ENCODE measurements at places on chromosomes 2 and 18.

- no peak for DNase-seq
Observed at GRCh38 chr2:40760071-40760666, 308.3 kb upstream of the SLC8A1 start.

DNA sequence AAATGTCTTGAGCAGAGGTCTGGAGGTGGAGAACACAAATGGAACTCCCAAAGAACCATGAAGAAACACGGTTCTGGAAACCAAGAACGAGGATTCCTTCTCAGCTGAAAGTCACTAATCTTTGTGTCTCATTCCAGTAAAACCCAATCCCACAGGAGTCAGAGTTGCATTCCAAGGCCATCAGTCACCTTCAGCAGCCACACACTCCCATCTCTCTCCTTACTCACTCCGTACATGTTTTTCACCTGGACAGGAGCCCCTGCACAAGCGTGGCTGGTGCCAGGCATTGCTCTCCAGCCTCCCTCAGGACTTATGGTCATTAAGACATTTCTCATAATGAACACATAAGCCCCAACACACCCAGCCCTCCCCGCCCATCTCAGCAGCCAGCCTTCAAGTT lies 175.4 kb upstream of the SIX2 start:
- no peak for DNase-seq

GRCh38 chr18:62366992-62367391 lies 41.9 kb downstream of the TNFRSF11A start:
- no peak for DNase-seq

DNA sequence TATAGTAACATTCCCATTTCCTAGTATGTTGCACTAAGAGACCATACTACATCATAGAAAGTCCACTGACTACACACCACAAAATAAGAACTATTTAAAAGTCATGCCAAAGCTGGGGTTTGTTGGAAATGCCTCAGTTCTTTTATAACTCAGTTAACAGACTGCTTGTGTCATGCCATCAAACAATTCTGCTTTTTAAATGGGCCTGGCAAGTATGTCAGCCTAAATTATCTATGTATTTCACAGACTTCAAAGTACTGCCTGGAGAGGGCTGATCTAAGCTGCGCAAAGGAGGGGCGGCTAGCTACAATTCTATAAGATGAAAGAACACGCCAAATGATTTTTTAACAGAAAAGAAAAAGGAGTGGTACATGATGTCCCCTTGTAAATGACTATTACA lies 49.6 kb downstream of the FARSB start:
- DNase-seq, result no peak

GRCh38 chr2:173044686-173045085 lies 31.0 kb upstream of the MAP3K20 start:
- DNase-seq, result no peak

GRCh38 chr2:20223407-20224163 lies 1.3 kb downstream of the SDC1 start:
- DNase-seq, result no peak

DNA sequence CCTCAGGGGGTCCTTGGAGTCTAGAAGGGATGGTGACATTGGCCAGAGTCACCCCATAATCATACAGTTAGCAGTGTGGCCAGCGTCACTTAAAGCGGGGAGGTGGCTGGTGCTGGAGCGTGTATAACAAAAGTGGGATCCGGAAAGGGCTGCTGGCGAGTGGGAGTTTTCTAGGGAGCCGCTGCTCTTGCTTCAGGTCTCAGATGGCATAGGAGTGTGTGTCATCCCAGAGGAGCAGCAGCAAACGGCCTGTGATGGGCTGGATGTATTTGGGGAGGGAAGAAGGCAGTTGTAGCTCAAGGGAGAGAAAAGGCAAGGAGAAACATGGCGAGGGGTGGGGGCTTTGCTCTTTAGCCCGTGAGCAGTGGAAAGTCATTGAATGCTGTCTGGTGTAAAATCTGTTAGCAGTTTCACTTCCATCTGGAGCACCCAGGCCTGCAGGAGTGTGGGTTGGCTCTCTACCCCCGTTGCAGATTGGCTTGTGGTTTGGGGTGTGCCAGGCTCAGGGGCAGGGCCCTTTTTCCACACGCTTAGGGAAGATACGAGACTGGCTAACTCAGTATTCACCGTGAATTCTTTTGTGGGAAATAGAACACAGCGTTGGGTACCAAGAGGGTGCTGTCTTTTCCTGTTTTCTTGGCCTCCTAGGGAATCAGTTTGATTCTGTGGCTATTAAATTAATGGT lies 120.5 kb downstream of the AGAP1 start:
- no peak for DNase-seq

DNA sequence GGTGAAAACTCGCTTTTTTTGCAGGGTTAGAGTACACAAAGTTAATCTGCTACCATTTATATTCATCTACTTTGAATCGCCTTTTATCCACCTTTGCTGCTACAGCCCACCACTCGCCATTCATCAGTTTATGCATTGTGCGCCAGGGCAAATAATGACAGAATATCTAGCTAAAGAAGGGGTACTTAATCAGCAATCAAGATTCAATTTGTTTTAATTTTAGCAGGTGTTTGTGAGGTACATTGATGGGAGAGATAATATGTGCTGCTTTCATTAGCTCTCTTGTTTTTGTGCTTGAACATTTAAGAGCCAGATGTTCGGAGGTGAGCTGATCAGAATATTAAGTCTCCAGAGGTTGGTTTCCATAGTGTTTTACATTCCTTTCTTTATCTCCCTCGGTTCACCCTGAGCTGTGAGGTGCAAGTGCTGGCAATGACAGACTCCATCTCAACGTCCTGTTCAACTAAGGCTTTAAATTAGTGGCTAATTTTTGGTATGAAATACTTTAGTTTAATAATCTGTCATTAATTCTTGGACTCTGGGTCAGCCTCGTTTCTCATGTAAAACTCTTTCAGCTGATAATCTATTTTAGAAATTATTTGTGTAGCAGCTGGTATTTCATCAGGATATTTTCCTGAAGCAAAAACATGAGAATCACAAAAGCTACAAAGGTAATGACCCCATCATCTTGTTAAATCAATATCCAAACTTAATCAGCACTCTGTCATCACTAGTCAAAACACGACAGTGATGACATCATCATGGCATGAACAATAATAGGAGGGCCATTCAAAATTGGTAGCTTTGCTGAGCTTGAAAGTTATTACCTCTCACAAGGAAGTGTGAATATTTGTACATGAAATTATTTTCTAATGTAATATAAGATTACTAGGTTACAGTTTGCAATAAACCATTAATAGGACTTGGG lies 479.9 kb upstream of the FANCL start:
- DNase-seq, result no peak

- no peak for DNase-seq
Observed at GRCh38 chr2:27752551-27753237, 18.8 kb upstream of the MRPL33 start.

GRCh38 chr2:132429941-132430573 lies 13.5 kb downstream of the GPR39 start:
- no peak for DNase-seq

- DNase-seq, result no peak
Observed at GRCh38 chr2:138757384-138757783, 22.8 kb downstream of the NXPH2 start.

- DNase-seq, result no peak
Observed at GRCh38 chr18:57841568-57841967, 38.5 kb upstream of the ATP8B1 start.

DNA sequence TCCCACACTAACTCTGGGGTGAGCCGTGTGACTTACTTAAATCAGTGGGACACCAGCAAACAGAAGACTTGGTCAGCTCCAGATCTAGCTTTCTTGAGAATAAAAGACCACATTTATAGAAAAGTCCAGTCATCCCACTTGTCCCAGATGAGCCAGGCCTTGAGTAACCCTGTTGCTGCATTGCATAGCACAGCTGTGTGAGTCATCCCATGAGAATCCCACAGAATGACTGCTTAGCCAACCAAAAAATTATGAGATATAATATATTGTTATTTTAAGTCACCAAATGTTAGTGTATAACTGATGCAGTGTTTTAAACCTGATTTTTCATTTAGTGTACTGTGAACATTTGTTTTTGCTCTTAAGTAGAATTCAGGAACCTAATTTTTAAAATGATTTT lies 94.2 kb upstream of the FSHR start:
- no peak for DNase-seq

- DNase-seq, result no peak
Observed at GRCh38 chr2:136255648-136256461, 137.9 kb upstream of the CXCR4 start.

DNA sequence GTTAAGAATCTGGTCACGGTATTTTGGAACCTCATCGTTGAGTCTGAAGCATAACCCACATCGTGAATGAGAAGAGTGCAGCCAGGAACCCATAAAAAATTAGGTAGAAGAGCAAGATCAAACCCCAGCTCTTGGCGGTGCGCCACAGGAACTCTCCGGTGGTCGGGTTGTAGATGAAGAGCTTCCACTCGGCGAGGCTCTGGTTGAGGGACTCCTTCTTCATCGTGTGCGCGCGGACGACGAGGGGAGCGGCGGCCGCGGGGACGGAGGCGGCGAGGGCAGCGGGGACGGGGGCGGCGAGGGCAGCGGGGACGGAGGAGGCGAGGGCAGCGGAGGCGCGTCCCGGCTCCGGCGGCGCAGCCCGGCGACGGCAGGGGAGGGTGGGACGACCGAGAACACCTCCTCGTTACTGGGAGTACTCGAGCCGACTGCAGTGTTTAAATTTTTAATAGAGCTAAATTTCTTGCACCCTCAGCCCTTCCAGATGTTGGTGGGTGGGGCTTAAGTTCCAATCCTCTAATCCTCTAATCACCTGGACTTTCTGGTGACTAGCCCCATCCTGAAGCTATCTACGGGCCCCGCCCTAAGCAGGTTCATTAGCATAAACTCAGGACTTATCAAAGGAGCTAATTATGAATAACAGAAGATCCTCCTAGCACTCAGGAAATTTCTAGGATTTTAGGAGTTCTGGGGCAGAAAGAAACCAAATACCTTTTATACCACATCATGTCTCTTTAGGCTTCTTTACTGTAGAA lies 20.4 kb upstream of the PAPOLG start:
- no peak for DNase-seq

DNA sequence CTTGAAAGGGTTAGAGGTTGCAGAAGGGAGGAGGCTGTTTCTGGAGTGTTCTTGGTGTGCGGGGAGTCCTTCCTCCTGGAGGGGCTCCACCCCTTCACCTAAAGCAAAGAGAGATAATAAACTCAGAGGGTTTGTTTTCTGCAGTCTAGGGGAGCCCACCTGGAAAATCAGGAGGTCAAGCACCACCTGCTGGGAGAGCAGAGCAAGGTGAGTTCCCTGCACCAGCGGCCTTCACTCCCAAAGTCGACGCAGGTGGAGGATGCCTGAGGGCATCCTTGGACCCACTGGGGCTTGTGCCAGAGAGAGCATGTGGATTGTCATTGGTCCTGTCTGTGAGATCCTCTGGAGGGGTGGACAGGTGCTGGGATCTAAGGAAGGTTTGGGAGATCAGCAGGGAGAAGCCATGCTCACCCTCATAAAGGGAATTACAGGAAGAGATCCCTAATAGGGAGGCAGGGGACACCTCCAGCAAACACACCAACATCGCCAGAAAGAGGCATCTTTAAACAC lies 116.7 kb downstream of the KCNF1 start:
- no peak for DNase-seq

DNA sequence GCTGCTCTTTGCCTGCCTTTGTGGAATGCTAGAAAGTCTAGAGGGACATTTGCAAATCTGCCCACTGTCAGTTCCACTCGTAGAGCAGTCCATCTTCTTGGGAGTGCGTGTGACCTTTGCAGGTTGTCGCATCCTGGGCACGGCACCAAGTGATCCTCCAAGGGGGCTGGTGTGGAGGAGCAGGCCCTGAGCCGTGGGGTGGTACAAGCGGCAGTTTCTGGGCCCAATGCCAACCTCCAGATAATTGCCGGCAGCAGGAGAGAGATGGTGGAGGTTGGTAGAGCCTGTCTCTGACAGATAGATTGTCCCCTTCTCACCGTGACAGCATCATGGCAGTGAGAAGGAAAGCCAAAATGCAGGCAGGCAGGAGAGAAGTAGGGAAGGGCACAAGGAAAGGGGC lies 150.7 kb upstream of the SLC14A2 start:
- no peak for DNase-seq

DNA sequence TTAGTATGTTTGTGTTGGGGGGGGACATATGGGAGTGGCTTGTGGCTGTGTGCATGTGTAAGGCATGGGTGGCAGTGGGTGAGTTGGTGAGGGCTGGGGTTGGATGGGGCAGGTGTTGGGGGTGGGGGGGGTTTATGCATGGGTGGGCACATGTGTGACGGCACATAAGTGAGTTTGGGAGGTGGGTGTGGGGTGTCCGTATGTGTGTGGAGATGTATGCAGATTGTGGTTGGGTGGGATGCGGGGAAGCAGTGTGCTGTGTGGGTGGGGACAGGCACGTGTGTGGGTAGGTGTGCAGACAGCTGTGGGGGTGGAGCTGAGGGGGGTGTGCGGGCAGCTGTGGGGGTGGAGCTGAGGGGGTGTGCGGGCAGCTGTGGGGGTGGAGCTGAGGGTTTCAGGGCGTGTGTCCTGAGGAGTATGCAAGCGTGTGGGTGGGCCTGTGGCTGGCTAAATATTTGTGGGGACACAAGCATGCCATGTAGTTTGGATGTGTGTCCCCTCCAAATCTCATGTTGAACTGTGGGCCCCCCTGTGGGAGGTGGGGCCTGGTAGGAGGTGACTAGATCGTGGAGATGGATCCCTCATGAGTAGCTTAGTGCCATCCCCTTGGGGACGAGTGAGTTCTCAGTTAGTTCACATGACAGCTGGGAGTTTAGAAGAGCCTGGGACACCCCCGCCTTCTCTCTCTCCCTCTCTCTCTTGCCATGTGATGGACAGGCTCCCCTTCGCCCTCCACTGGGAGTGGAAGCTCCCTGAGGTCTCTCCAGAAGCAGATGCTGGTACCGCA lies 59.4 kb downstream of the ANKMY1 start:
- no peak for DNase-seq

GRCh38 chr18:45540125-45540524 lies 75.2 kb upstream of the SLC14A2 start:
- no peak for DNase-seq

GRCh38 chr2:147331790-147332419 lies 512.9 kb upstream of the ACVR2A start:
- peak; percentile 9 for DNase-seq

DNA sequence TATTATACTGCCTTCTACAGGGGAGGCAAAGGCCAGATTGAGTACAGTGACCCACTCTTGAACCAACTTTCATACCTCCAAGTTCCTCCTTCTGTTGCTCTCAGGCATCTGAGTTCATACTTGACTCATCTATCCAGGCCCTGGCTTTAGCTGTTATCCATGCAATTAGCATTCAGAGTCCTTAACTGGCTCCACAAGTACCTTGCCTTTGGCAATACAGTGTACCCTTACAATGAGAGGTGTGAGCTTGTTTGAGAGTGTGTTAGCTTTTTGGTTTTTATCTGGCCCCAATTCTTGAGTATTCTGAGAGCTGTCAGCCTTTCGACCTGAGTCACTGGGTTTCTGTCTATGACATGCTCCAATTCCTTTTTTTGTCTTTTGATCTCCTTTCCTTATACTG lies 60.2 kb downstream of the EHD3 start:
- no peak for DNase-seq

- no peak for DNase-seq
Observed at GRCh38 chr18:76621782-76622495, 126.9 kb upstream of the ZNF516 start.

GRCh38 chr2:69166812-69167468 lies 154.0 kb downstream of the ANTXR1 start:
- no peak for DNase-seq

- no peak for DNase-seq
Observed at GRCh38 chr18:75100832-75101630, 107.9 kb downstream of the PTGR3 start.
